ENCODE measurements at places on chromosomes 1 and 21.

DNA sequence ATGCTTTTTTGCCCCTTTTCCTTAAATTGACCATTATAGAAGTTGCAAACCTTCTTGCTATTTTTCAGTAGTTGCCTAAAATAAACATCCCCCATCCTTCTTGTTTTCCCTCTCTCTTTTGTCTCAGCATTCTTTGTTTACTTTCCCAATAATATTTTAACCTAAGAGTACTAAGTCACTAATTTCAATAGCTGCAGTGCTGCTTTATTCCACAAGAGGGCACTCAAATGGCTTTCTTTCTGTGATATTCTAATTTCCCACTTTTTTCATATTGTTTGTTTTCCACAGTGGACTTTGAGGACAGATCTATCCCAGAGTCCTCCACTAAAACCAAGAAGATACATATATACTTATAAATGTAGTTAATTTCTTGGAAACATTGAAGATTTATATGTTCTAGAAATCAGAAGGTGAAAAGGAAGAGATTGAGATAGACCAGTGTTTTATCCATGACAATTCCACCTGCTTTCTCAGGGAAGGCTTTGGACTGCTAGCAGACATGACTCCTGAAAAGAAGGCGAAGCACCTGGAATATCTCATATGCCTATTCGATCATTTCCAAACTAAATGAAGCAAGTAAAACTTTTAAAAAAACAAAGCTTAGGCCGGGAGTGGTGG, 104.8 kb upstream of the GRIK1 start:
- DNase-seq: no peak

DNA sequence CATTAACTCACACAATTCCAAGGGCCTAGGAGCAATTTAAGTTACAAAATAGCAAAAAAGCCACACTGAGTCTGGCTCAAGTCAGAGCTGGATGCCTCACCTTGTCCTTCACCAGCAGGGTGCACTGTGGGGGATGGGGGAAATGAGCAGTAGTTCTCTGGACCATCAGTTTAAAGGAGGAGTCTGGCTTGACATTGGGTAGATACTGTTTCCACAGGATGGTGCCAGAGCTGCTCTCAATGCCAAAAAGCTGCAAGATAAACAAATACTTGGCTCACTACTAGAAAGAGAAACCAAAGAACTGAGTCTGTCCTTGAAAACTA, 18.8 kb downstream of the EMC1 start:
- no peak for DNase-seq

- no peak for DNase-seq
Observed at GRCh38 chr1:171245458-171246064, 2.7 kb upstream of the FMO1 start.

DNA sequence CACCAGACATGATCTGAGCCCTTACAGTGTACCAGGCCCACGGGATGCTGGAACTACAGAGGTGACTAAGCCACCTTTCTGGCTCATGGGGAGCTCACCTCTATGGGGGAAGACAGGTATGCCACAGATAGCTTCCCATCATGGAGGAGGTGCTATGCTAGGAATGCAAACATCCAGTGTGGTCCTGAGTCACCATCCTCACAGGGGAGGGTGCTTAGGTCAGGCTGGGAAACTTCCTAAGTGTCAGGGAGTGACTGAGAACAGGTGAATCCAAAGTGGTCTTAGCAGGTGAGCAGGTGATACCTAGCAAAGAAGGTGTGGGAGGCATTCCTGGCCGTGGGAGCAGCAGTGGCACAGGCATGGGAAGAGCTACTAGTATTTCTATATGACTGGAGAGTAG, 8.6 kb upstream of the RASSF5 start:
- DNase-seq: no peak

GRCh38 chr1:209685821-209686220, 10.6 kb downstream of the G0S2 start:
- no peak for DNase-seq

DNA sequence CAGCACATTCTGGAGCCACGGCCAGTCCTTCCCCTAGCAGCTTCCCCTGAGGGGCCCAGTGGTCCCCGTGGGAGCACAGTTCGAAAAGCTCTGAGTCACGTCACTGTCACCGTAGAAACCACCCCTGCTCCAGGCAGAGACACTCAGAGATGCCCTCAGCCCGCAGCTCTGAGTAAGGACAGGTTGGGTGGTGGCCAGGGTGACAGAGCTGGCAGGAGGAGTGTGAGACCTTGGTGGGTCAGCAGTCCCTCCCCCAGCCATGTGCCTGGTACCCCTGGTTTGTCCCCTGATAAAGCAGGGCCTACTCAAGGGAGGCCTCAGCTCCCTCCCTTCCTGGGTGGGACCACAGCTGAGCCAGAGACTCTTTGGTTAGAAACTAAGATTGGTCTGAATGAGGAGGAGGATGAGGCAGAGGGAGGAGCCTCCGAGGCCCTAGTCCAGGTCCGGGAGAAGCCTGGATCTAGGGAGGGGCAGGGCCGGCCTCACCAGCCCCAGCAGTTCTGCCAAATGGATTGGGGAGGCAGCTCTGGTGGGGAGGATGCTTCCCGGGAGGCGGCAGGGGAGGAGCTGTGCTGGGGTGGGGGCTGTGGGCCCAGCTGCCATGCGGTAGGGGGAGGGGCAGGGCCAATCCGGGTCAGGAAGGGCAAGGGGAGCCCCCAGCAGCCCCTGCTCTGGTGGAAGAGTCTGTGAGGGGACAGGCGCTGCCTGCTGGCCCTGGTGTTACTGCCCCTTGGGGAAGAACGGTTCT, 55.2 kb downstream of the SLC9A1 start:
- no peak for DNase-seq

GRCh38 chr1:66397192-66397591, 136.8 kb upstream of the SGIP1 start:
- DNase-seq: no peak

- no peak for DNase-seq
Observed at GRCh38 chr21:28336314-28336713, 656.4 kb downstream of the LTN1 start.

- no peak for DNase-seq
Observed at GRCh38 chr1:229778794-229779193, 152.7 kb downstream of the URB2 start.

DNA sequence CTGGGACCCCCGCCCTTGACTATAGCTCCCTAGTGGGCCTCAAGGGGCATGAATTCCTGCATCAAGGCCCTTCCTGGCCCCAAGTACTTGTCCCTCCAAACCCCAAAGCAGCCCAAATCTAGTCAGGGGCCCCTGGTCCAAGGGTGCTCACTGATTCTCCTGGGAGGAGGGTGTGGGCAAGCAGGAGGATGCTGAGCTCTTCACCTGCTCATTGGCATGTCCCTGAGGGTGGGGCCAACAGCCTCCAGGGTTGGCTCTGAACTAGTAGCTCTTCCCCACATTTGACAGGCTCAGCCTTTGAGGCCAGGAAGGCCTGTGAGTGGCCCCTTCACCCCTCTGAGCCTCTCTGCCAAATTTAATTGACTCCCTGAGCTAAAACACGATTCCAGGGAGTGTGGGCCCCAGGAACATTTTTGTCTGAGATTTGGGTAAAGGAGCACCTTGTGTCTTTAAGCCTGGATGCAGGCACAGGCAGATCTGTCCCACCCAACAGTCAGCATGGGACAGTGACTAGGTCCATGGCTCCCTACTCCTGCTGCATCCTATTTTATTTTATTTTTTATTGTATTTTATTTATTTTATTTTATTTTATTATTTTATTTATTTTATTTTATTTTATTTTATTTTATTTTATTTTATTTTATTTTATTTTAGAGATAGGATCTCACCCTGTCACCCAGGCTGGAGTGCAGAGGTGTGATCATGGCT, 11.0 kb upstream of the WNT9A start:
- no peak for DNase-seq

DNA sequence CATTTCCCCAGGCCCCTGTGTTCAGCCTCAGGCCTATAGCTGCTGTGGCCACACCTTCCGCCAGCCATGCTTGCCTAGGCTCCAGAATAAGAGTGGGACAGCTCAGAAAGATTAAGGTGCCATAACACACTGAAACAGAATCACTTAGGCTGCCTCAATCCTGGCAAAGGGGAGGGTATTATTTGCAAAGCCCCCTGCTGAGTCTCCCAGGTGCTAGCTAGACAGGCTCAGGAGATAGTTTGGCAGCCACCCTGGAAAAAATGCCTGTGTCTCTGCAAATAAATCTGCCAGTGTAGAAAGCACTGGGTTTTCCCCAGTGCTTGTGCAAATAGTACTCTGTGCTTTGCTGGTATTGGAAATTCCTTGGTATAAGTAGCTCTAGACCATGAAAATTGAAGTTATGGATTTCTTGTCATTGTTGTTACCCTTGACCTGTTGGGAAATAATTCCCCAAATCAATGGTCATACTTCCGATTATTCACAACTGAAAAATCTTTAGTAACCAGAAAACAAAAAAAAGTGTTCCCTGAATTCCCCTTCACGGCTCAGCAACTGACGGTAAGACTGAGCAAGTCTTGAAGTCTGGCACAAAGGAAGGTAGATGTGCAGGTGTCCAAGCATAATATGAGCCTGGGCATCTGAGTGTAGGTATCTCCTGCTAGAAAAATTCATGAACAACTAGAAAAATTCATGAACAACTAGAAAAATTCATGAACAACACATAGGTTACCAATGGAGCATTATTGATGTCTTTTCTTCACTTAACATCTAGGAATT, 56.9 kb downstream of the PROX1 start:
- no peak for DNase-seq

- DNase-seq: no peak
Observed at GRCh38 chr21:26842300-26842699, 2.9 kb downstream of the ADAMTS1 start.

- no peak for DNase-seq
Observed at GRCh38 chr1:219480011-219480410, 132.9 kb downstream of the ZC3H11B start.

All from stimulated activated CD4-positive, alpha-beta T cell treated with anti-CD3 and anti-CD28 coated beads, TNF-alpha, amount 100 ng/mL, for 1 hour (primary cell).